ENCODE measurements at places on chromosomes 11 and 22. TPM values are rescaled to one million over a fixed set of nuclear protein-coding genes. Genes with fewer than 3 reads are reported as not detected.

Gene DEFB131B
- not detected for total RNA-seq

Gene UCP3
- total RNA-seq = 0.68 TPM

GRCh38 chr11:2534957-2535672, 90.3 kb downstream of the KCNQ1 start:
- DNase-seq = no peak

Gene FAM111B
- 0.39 TPM for total RNA-seq

Gene OR2AG2
- total RNA-seq = not detected

Gene RAG1
- total RNA-seq = 0.39 TPM

DNA sequence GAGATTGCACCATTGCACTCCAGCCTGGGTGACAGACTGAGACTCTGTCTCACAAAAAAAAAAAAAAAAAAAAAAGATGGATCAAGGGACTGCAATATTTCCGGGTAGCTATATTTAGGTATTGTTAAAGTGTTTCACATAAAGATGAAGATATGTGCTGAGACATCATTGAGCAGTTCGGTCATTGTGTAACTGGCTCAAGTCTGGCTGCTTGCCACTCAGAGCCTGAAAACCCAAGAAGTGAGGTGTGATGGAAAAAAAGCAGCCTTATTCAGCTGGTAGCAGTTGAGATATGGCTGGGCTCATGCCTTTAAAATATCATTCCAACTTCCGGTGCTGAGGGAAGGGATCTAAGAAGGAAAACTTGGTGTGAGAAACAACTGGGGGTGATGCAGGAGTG, 46.9 kb downstream of the LUZP2 start:
- DNase-seq = no peak

DNA sequence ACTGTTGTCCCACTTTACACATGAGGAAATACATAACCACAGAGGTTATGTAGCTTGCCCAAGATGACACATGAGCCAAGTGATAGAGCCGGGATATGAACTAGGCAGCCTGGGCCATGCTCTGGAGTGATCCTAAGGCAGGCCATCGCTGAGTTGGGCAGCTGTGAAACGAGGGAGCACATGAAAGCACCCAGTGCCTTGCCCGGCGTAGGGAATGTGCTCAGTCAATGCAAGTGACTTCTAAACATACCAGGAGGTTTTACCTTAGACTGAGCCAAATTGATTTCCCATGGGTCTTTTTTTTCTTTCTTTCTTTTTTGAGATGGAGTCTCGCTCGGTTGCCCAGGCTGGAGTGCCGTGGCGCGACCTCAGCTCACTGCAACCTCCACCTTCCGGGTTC, 10.5 kb downstream of the GRIK4 start:
- DNase-seq = peak; percentile 7

Gene P2RX6
- total RNA-seq = 1.2 TPM

- DNase-seq = no peak
Measured at GRCh38 chr11:26820739-26821138, 98.9 kb upstream of the SLC5A12 start.

GRCh38 chr11:65059959-65060824, 1.8 kb upstream of the NAALADL1 start:
- no peak for DNase-seq

Gene PYGM
- 0.13 TPM for total RNA-seq

Gene SUSD2
- 74.3 TPM for total RNA-seq

Gene ISX
- total RNA-seq = not detected

DNA sequence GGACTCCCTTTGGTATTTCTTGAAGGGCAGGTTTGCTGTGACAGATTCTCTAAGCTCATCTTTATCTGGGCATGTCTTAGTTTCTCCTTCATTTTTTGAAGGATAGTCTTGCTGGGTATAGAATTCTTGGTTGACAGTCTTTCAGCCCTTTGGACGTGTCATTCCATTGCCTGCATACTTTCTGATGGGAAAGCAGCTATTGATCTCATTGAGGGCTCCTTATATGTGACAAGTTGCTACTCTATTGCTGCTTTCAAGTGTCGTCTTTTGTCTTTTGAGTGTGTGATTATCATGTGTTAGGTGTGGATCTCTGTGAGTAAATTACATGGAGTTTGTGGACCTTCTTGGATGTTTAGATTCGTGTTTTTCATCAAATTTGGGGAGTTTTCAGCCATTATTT, 21.9 kb downstream of the IGHMBP2 start:
- DNase-seq = no peak

DNA sequence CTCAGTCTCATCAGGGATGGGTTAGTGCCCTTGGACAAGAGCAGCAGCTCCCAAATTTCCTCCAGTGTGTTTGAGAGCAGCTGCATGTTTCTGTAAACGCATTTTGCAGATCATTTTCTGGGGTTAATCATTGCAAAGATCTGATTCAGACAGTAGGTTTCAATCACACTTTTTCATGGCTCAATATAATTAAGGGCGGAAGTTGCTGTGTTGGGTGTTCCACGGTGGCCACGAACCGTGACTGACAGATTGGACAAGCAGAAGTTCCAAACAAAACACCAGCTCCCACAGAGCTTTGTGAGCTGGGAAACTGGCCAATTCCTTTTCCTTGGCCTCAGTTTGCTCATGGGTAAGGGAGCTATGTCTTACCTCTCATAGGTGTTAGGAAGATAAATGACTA, 8.4 kb upstream of the RASSF10 start:
- DNase-seq = no peak

Gene GLB1L3
- 8.5 TPM for total RNA-seq

DNA sequence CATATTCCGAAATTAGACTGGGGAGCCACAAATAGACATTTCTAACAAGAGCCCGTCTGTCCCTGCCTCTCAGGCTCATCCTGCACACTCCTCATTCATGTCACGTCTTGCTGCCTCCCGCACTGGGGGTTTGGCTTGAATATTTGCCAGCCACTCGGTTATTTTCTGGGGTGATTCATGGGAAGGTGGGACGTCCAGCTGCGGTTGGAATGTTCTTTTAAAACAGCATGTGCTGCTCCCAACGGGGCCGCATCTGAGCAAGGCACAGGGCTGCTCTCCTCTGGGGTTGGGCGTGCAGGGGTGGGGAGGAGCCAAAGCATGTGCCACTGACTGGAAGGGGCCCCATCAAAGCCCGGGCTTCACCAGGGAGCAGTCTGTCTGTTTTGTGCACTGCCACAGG, 25.9 kb upstream of the SLC5A4 start:
- DNase-seq = no peak

Gene NPTXR
- total RNA-seq = 2.5 TPM

Gene FAM118A
- total RNA-seq = 11.9 TPM

DNA sequence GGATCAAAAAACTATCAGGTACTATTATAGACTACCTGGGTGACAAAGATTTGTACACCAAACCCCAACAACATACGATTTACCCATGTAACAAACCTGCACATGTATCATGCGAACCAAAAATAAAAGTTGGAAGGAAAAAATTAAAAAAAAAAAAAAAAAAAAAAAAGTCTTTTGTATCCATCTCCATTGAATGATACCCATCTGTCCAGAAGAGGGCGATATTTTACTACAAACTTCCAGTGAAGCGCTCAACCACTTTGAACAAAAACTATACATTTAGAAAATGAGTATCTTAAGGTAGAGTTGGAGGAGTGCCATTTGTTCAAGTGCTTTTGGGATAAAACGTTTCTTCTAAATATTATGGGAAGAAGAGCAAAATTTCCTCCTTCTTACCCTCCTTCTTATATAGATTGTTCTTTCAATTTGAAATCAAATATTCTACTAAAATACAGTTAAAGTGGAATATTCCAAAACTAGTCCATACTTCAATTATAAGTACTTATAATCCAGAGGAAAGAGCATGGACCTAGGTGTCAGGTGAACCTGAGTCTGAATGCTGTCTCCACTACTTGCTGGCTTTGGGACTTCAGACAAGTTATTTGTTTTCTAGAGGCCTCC, 23.3 kb downstream of the ARL14EP start:
- DNase-seq = no peak

GRCh38 chr11:132258875-132259274, 888.5 kb downstream of the NTM start:
- DNase-seq = no peak

Gene KCNQ1OT1
- total RNA-seq = 0.63 TPM

Gene USH1C
- total RNA-seq = not detected

- DNase-seq = no peak
Measured at GRCh38 chr11:10926801-10927211, 69.0 kb upstream of the ZBED5 start.

DNA sequence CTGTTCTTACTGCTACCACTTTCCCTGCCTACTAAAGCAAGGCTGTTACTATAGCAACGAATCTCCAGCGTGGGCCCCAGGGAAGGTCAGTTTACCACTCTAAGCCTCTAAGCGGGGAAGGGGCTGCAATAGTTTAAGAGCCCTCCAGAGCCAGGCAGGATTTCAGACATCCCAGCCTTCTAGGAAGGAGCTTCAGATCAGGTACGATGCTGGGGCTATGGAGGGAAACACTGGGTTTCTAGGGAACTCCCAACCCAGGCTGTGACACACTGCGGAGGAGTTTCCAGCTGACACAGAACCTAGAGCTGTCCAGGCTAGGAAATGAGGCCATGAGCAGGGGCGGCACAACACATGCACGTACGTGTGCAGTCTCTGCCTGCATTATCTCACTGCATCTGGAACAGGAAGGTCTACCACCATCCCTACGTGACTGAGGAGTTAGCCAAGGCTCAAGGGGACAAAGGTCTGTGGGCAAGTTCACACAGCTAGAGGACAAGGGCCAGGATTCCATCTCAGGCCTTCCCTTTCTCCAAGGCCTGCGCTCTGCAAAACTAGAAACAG, 20.4 kb downstream of the HPS4 start:
- DNase-seq = peak; percentile 59

DNA sequence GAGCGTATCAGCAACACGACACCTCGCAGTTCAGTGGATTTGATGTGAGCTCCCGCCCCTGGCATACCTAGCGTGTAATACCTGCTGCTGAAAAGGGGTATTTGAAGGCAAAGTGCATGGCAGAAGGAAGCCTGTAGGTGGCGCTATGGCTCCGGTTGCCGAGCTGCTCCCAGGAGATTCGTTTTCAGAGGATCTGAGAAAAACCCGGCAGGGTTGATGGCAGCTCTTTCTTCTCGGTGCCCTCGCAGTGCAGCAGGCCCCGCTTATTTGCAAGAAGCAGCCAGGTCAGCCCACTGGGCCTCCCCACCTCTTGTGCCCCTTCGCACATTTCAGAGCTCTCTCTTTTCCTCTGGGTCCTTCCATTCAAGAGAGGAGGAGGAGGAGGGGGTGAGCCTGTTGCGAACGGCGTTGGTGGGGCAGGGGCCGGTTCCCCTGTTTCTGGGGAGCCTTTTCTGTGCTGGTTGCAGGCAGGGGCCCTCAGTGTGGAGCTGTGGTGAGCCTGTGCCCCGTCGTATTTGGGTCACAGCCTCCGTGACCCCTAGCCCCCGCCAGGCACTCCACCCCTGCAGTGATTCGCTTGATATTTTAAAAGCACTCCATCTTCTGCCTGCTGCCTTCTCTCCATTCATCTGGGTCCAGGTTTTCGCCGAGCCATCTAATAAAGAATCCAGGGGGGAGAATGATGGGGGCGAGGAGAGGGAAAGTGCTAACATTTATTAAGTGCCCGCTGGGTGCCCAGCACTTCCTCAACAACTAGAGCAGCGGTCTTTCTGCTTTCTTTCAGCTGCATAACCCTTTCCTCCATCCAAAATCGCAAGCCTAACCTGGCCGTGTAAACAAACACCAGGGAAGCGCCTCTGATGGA, 85.3 kb upstream of the SYT13 start:
- peak; percentile 87 for DNase-seq

Gene CD44
- 861 TPM for total RNA-seq

Gene WT1
- total RNA-seq = not detected

GRCh38 chr11:133987171-133987570, 30.4 kb upstream of the IGSF9B start:
- DNase-seq = no peak

DNA sequence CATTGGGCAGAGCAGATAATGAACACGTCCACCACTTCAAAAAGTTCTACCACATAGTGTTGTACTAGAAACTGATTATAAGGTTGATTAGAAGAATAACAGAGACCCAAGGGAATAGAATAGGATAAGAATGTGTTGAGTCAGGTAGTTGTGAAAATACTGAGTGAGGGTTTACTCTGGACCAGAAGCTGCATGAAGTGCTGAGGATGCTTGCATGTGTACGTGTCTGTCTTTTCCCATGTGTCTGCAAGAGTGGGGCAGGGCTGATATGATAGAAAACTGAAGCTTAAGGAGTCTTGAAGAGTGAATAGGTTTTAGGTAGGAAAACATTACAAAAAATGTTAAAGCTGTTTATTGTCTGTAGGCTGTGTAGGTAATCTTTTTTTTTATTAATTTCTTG, 20.6 kb downstream of the TRPC6 start:
- DNase-seq = no peak

Gene PATE2
- total RNA-seq = not detected

Gene TEX54
- total RNA-seq = not detected

Gene CBLIF
- total RNA-seq = not detected

DNA sequence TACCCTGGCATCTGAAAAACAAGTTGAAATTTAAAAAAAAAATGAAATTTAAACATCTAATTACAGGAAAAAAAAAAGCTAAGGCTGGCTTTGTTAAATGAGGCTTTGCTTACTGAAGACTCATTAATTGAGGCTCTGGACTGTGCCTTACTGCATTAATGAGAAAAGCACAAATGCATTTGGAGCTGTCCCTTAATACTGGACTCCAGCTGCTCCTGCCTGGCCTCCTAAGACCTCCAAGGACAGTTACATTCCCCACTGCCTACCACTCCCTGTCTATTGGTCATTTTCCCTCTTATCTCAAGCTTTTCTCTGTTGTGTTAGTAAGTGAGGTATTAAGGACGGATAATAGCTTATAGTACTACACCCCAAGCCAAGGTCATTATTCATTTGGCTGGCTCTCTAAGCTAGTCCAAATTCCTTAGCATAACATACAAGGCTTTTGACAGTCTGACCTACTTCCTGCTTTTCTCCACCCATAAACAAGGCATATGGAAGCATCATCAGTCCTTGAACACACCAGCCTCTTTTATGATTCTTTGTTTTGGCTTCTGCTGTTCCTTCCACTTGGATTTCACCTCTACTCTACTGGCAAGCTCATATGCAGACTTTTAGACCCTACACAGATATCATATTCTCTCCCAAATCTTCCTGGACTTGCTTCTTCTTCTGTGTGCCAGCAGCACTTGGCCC, 62.5 kb downstream of the USP35 start:
- DNase-seq = no peak

DNA sequence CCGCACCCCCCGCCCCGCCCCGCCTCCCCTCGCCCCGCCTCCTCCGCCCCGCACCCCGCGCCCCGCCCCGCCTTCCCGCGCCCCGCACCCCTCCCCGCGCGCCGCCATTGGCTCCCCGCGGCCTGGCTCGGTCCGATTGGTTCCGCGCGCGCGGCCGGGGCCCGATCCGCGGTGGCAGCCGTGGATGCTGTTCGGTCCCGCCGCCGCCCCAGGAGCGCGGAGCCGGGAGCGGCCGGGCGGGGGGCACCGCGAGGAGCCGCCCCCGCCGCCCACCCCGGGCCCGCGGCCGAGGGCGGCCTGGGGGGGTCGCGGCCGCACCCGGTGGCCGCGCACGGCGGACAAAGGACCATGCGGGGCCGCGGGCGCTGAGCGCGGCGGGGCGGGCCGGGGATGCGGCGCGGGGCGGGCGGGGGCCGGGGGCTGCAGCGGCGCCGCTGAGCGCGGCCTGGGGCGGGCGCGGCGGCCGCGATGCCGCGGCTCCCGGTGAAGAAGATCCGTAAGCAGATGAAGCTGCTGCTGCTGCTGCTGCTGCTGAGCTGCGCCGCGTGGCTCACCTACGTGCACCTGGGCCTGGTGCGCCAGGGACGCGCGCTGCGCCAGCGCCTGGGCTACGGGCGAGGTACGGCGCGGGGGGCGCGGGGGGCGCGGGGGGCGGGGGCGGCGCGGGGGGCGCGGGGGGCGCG, at the start of gene B4GALNT4:
TSS of gene B4GALNT4 (plus strand) at position 164 of the 683 bp plus-strand sequence. CDS start at position 469, 305 bp downstream.
- no peak for DNase-seq

All from lower leg skin (tissue), 4 donors.